OCI-LY7 (cell line): ENCODE measurements at places on chromosomes 5 and 9.

GRCh38 chr5:120297616-120298015, 166.5 kb upstream of the PRR16 start:
- no peak for DNase-seq

DNA sequence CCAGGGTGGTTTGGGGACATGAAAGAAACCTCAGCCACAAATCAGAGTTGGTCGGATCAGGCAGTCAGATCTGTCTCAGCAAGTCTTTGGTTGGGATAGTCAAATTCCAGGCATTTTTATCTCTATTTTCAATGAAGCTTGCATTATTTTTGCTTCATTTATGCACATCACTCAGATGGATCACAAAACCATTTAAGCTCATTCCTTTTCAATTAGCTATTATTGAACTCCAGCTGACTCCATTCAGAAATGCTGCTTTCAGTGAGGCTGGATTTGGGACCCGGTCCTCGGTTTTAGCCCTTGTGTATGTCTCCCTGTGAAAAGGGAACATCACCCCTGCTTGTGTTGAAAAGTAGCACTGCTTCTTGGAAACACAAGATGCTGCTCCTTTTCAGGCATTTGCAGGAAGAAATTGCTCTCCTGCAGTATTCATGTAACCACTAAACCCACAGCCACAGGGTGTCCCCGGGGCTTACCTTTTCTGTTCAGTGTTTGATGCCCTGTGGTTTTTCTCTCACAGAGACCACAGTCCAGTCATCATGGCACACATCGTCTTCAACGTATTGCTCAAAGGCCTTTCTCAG, 232.9 kb downstream of the NFIB start:
- peak; percentile 22 for DNase-seq

- DNase-seq: no peak
Observed at GRCh38 chr9:123040801-123041200, 7.3 kb downstream of the GPR21 start.

- DNase-seq: peak; percentile 45
Observed at GRCh38 chr9:129416821-129417539, 203.9 kb downstream of the C9orf50 start.
